Thoracic aorta (tissue), 2 donors: ENCODE measurements at places on chromosomes 3 and 15.

- no peak for DNase-seq
These were observed 67.5 kb upstream of the TJP1 start for GRCh38 chr15:29889542-29890329.

DNA sequence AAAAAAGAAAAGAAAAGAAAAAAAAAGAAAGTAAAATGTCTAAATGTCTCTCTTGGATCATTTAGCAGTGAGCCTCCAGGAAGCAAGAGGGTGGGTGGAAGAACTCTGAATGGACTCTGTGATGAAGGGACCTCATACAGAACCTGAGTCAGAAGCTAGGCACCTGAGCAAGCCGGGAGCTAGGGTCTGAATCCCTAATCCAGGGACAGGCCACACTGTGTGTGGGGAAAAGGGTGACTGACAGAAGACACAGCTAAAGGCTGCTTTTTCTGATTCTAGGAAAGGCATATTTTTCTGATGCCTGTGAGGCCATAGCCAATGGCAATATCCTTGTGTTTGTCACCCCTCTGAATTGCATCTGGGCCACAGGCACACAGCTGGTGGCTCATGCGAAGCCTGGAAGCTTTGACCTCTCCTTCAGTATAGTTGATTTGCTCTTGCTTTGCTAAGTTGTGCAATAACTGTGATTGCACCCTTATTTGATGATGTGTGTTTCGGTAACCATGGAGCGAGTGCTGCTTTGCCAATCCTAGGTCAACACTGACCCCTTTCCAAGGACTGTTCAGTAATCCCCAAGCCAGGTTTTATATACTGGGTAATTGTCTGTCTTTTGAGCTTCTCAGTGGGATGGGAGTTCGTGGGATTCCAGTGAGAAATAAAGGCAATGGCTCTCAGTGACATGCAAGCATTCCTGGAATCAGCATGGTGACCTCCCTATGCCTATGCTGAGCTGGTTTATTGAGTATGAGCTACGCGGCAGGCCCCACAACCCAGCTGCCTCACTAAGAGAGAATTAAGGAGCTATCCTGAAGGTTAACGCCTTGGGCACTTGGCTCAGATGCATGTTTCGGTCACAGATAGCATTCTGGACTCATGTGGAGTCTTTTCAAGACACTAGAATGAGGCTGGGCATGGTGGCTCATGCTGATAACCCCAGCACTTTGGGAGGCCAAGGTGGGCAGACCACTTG, 49.0 kb upstream of the OSBPL11 start:
- no peak for DNase-seq

DNA sequence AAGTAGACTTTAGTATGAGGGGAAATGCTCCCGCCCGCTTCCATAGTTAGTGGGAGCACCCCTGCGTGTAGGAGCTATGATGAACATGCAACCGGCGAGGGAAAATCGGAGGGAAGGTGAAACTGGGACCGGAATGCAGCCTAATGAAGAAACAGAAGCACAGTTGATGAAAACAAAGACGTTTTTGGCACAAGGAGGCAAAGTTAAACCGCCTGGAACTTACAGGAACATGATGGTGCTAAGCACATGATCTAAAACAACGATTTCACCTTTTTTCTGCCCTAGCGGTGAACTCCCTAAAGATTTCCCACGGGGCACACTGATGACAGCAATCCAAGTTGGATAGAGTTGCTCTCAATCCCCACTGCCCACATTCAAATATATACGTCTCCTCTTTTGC, 49.4 kb upstream of the SPATA12 start:
- no peak for DNase-seq

- DNase-seq = no peak
These were observed 155.7 kb downstream of the RAB11A start for GRCh38 chr15:66025015-66025452.

GRCh38 chr3:25355034-25355885, 72.8 kb upstream of the RARB start:
- DNase-seq = no peak

DNA sequence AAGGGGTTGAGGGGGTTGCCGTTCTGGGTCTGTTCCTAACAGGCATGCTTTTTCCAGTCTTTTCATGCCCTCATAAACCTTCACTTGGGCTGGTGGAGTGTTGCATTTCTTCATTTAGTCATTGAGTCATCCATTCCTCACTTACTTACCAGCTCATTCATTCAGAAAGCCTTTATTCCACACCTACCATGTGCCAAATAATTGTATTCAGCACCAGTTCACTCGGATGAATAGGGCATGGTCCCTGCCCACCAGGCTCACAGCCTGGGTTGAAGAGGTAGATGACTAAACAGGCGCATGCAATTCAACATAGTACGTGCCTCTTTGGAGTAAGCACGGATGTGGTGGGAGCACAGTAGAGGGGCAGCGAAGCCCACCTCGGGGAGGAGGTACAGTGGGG, 35.1 kb upstream of the THSD4 start:
- no peak for DNase-seq
